ENCODE measurements at places on chromosomes 16 and 17.
A peak's percentile ranks its signal among the peaks of the same experiment; 100 is the strongest.

- peak; percentile 31 for DNase-seq
Observed at GRCh38 chr17:33725675-33726271, 432.7 kb upstream of the ASIC2 start.

DNA sequence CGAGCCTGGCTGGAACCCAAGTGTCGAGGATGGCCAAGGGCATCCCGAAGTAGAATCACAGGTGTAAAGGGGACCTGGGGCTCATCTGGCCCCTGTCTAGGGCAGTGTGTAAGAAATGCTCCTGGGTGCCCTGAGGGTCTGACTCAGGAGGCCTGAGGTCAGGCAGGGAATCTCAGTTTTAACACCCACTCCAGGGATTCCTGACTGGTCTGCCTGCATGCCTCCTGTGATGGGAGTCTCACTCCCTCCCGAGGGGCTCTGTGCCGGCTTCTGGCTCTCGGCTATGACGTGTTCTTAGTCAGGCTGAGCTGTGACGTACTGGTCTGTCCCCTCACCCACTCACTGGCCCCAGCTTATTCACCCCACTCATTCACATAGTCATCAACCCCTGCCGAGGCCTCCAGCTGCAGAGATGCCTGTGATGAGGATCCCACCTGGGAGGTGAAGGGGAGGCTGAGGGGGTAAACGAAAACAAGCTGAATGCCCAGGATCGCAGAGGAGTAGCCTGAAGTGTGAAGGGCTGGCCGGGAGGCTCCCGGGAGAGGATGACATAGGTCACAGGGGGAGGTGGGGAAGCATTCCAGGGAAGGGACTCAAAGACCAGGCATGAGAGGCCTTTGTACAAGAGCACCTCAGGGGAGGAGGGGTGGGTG lies 23.8 kb downstream of the FAM83G start:
- no peak for DNase-seq

DNA sequence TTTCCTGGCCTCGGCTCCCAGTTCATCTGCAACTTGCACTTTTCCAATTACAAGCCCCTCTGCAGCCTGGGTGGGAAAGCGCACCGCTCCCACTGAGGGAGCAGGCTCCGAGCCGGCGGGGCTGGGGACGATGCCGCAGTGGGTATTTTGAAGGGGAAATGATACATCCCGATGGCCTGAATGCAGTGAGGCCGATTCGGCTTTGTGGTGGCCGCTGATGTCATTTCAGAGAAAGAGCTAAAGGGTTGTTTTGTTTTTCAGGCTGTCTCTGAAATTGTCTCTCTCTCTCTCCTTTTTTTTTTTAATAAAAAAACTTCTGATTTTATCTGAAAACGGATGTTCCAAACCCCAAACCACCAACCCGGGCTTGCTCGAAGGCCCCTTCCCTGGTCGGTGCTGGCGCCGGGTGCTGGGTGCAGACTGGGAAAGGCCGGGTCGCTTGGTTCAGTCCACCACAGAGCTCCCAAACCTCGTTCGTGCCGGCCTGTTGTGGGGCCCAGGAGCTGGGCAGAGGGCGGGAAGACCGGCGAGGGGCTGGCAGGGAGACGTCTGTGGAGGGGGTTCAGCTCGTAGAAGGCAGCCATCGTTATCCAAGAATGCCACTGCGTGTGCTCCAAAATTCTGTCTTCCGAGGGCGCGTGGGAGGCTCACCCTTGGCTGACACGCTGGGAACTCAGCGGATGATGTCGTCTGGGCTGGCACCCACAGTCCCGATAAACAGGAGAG lies 102.8 kb downstream of the FOXL1 start:
- peak; percentile 15 for DNase-seq

DNA sequence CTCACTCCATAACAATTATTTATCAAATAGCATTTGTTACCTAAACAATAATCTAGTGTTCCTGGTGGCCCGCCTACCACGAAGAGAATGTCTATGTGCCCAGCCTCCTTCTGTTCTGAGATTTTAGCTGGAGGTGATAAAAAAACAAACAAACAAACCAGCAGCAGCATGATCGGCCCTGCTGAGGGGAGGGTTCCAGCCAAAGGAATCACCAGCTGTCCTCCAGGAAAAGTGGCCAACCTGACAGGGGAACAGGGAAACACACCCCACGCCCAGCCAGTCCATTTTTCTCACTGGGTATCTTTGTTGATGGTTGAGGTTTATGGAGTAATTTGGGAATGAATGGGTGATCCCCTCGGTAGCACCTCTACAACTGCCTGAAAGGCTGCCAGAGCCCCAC lies 203.0 kb upstream of the DYNLRB2 start:
- DNase-seq, result no peak

- DNase-seq, result peak; percentile 77
Observed at GRCh38 chr17:2101448-2102257, 46.8 kb downstream of the HIC1 start.

GRCh38 chr16:3909791-3910583 lies 29.5 kb upstream of the CREBBP start:
- DNase-seq, result no peak

- DNase-seq, result no peak
Observed at GRCh38 chr17:8960325-8961140, 5.0 kb downstream of the PIK3R5 start.

DNA sequence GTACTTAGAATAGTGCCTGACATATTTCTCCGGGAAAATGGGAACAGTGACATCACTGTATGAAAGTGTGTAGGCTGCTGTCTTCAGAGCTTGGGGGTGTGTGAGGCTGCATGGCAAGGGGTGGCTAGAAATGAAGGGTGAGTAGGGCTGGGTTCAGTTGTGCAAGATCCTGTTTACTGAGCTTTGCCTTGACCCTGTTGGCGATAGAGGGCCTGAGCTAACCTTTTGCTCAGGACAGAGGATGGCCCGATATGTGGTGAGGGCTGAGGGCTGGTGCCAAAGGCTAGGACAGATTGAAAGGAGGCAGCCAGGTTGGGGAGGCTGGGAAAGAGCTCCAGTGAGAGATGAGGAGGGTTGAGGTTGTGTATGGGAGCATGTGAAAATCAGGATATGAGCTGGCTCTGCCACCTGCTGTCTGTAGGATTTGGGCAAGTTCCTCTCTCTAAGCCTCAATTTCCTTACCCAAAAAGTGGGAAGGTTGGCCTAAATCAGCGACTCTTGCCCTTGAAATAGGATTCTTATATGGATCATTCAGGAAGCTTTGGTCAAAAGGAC lies 6.0 kb upstream of the CCL1 start:
- DNase-seq, result no peak

GRCh38 chr16:83793179-83793578 lies 14.6 kb upstream of the HSBP1 start:
- no peak for DNase-seq

DNA sequence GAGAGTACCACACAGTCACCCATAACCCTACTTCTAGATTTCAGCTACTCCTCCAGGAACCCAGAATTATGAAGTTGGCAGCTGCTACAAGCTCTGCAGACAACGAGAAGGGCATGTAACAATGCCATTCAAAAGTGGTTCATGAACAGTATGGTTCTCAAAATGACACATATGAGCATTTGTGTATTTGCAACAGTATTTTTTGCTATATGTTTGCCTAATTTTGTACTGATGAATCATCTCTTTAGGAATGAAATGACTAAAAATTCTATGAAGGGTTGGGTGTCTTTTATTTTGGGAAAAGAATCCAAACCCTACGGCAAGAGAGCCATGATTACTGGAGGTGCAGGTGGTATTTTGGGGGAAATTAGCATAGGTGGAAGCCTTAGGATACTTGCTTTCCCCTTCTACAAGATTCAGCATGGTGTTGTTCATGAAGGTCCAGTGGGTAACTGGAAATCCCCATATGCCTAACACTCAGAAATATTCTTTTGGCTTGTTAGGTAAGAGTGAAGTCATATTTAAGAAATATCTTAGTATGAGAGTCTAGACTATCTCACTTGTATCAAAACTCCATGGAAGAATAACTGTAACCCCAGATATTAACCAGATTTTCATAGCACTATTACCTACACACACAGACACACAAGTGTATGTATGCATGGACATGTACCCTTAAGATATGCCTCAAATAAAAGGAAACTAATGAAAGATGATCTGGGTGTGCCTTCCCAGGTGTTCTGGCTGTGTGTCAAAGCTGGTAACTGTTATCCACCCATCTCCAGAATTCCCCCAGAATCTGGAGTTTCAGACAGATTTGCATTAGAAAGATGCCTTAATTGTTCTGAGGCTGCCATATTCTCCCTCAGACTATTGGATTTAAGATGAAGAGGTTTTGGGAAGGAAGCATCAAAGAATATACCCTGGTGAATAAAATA lies 688.2 kb upstream of the SOX9 start:
- DNase-seq, result no peak

GRCh38 chr16:75565640-75566039 lies 539 bp upstream of the GABARAPL2 start:
- DNase-seq, result no peak

- no peak for DNase-seq
Observed at GRCh38 chr16:83579436-83579835, 228.3 kb upstream of the HSBP1 start.

GRCh38 chr17:71084219-71084618 lies 914.9 kb downstream of the KCNJ2 start:
- DNase-seq, result peak; percentile 19

GRCh38 chr16:35792516-35793285 lies 2333.3 kb downstream of the TP53TG3F start:
- no peak for DNase-seq

DNA sequence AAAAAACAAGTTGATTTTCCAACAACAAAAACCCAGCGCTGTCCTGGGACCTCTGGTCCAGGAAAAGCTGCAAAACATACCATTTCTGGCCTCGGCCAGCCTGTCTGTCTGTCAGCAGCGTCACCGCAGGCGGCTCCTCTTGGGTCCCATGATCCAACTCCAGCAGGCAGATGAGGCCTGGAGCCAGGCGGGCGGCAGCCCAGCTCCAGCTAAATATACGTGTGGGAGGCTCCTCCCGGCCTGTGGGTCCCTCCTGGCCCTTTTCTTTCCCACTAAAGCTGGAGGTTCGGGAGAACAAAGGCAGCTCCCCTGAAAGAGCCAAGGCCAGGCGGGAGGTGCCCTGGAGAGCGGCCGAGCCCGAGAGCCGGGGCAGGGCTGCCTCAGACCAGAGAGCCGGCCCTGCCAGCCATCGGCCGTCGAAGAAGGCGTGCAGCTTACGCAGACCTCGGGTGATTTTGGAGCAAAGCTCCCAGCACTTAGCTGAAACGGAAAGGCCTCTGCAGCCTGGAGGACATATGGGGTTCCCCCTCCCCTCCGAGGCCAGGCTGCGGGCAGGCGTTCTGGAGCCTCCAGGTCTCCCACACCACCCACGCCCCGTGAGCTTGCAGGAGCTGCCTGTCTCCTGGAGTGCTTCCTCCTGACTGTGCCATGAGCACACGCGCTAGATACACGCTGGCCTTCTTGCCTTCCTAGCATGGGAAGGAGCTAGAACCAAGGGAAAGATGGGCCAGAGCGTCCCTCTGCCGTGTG lies 19.9 kb upstream of the JPH3 start:
- DNase-seq, result no peak

- no peak for DNase-seq
Observed at GRCh38 chr17:73969956-73970355, 233.5 kb upstream of the RPL38 start.

- DNase-seq, result no peak
Observed at GRCh38 chr16:85974428-85975375, 75.7 kb downstream of the IRF8 start.

- DNase-seq, result no peak
Observed at GRCh38 chr17:34195987-34196386, 59.1 kb upstream of the CCL2 start.

DNA sequence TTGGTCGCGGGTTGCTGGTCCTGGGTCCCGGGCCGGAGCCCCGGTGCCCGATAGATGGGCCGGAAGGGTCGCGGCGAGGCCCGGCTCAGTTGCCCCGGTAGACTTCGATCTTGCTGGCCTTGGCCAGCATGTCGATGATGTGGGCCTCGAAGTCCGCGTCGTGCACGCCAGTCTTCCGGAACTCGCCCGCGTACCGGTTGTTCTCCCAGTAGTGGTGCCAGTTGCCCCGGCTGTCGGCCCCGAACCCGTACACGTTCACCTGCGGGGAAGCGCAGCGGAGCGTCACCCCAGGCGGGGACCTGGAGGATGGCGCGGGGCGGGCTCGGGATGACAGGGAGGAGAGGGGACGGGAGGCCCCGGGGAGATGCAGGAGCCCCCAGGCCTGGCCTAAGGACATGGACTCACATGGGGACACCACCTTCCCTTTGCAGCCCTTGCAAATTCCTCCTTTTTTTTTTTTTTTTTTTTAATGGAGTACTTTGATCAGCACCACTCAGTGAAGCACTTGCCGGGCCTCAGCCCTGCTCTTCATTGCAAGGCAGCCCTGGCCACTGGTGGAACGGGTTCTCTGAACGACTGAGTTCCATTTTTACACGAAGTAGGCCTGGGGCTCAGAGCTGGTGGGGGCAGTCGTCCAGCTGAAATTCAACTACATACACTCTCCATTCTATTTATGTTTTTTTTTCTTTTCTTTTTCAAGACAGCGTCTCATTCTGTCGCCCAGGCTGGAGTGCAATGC lies 35.1 kb downstream of the DDX19A start:
- DNase-seq, result no peak

DNA sequence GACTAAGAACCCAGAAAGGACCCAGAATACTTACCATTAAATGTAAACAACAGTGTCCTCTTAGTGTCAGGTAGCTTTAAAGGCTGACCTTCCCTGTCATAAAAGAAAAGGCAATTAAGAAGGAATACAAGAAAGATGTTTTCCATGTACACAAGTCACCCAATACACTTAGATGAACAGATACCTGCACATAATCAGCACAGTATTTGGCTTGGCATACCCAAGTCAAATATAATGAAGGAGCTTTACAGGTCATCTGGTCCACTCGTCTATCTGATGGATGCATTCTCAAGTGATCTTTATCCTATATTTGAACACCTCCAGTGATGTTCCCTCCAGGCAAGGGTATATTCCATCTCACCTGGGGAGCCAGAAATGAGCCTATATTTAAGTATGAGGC lies 11.1 kb upstream of the STRADA start:
- no peak for DNase-seq

- DNase-seq, result no peak
Observed at GRCh38 chr17:17870247-17870646, 33.5 kb upstream of the SREBF1 start.

DNA sequence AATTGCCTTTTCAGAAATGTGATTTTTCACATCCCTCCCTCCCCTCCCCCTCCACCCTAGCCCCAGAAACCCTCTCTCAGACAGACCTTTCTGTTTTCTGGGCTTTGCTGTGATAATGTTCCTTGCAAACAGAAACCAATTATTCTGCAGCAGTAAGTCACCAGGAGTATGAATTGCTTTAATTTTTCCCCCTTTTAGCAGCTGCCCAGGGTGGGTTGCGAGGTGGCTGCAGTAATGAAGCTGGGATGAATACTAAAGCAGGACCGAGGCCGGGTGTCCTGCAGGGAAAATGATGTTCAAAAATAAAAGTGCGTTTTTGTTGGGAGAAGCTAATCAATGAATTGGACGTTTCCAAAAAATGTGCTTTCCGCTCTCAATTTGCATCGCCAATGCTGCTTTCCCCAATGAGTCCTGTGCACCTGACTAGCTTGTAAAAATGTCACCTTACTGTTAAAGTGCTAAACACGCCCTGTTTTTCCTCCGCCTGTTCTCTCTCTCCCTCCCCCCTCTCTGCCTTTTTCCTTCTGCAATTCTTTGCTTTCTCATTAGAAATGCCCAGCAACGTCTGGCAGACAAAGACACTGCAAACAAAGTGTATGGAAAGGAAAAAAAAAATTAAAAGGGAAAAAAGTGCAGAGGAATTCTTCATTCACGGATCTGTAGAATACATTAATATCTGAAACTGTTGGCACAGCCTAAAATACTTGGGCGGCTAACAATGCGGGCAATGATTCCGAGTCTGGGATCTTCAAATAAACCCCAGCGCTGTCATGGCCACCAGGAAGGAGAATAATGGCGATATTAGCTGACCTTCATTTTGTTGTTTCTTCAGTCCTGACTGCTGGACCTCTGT lies 244.1 kb downstream of the STX8 start:
- DNase-seq, result no peak
